ENCODE measurements at places on chromosomes 11 and 22.

- DNase-seq = no peak
Observed at GRCh38 chr11:6834021-6834420, 11.5 kb upstream of the OR10A5 start.

GRCh38 chr11:34915136-34916014 is 804 bp downstream of the APIP start:
- DNase-seq = no peak

DNA sequence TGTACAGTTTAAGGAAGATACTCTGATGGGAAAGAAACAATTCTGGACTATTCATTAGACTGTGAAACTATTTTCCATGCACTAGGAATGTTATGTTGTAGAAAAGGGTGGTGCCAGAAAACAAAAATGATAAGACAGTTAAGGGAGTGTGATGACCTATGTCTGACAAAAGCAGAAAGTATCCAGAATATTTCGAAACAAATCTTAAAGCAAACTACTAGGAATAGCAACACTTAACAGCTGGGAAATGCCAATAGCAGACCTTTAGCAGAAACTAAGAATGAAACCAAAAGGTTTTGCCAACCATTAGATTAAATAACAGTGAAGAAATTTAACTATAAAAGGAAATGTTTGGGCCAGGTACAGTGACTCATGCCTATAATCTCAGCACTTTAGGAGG is 3.3 kb upstream of the ARHGAP20 start:
- no peak for DNase-seq

GRCh38 chr22:35476341-35476740 is 64.3 kb upstream of the RASD2 start:
- no peak for DNase-seq

GRCh38 chr11:31509051-31509428 is 382 bp downstream of the IMMP1L start:
- DNase-seq = no peak

- no peak for DNase-seq
Observed at GRCh38 chr11:92753161-92753560, 216.3 kb upstream of the MTNR1B start.

GRCh38 chr11:46600194-46600960 is 6.6 kb upstream of the AMBRA1 start:
- no peak for DNase-seq
